ENCODE measurements at places on chromosomes 3 and 15.

DNA sequence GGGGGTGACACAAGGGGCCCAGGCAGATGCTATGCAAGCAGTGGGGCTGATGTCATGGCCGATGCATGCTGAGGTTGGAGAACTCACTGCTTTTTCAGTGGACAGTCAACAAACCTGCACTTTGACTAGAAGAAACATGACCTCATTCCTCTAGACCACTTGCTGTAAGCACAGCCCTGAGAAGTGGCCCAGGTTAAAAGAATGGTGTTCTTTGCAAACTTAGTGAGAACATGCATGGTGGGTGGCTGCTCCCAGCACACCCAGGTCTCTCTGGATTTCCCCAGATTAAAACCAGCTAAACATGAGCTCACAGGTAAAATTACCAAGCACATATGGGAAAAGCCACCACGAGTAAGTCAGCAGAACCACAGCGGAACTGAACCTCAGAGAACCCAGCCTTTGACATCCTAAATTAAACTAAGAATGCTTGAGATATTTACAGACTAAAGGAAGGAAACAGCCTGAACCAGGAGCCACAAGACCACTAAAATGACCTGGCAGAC, 15.5 kb downstream of the DLEC1 start:
- DNase-seq: no peak

- DNase-seq: no peak
Measured at GRCh38 chr15:75153565-75154276, 48.0 kb upstream of the C15orf39 start.

DNA sequence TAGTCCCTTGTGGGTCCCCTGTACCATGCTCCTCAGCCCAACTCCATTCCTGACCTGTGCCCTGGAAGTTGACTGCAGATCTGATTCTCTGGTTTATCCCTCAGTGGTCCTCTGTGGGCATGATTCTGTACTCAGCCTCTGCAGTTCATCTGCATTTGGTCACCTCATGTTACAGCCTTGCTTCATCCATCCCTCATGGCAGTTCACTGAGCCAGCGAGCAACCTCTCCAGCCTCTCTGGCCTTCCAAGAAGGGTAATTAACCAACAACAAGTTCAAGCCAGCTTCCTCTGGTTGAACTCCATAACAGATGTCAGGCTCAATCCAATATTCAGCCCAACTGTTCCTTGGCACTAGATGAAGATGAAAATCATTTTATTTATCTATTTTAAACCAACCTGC, 509.5 kb downstream of the NTRK3 start:
- no peak for DNase-seq

GRCh38 chr3:146421819-146422759, 47.3 kb downstream of the PLSCR2 start:
- DNase-seq: no peak
